GM23338 (cell line): ENCODE measurements at places on chromosomes 3 and 15. TPM values are rescaled to one million over a fixed set of nuclear protein-coding genes. Genes with fewer than 3 reads are reported as not detected.
A peak's percentile ranks its signal among the peaks of the same experiment; 100 is the strongest.

Gene TMCO5A
- not detected in 2 replicates for total RNA-seq

DNA sequence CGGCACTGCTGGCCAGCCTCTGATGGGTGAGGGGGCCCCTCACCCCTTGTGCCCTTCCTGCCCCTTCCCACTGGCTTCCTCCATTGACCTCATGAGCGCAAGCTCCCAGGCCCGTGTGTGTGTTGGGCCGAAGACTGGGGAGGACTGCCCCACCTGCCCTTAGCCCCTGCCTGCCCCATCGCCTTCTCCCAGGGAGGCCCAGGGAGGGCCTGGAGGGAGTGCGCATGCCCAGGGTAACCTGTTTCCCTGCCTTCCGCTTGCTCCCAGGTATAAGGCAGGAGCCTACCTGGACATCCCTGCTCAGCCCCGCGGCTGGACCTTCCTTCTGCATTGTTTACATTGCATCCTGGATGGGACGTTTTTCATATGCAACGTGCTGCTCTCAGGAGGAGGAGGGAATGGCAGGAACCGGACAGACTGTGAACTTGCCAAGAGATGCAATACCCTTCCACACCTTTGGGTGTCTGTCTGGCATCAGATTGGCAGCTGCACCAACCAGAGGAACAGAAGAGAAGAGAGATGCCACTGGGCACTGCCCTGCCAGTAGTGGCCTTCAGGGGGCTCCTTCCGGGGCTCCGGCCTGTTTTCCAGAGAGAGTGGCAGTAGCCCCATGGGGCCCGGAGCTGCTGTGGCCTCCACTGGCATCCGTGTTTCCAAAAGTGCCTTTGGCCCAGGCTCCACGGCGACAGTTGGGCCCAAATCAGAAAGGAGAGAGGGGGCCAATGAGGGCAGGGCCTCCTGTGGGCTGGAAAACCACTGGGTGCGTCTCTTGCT is 8.8 kb downstream of the DLL4 start:
- peaks cover 20% of the 10 kb centered on the region for H3K4me1 ChIP-seq
- no peak overlapping the region for H3K4me3 ChIP-seq
- no peaks in the 10 kb centered on the region for H3K36me3 ChIP-seq
- peaks cover 25% of the 10 kb centered on the region for H3K27me3 ChIP-seq
- peak; percentile 45 for DNase-seq

GRCh38 chr3:26346497-26346896 is 276.1 kb upstream of the LRRC3B start:
- no peaks in the 10 kb centered on the region for H3K27me3 ChIP-seq
- H3K27ac ChIP-seq, result no peak overlapping the region
- H3K4me3 ChIP-seq, result no peak overlapping the region
- no peaks in the 10 kb centered on the region for H3K4me1 ChIP-seq

- DNase-seq, result peak; percentile 80
- H3K36me3 ChIP-seq, result no peaks in the 10 kb centered on the region; the same call in none of the 2 replicates
Observed at GRCh38 chr15:88476635-88477060, 9.1 kb downstream of the MRPS11 start.

GRCh38 chr15:77035584-77035983 is 35.3 kb downstream of the TSPAN3 start:
- no peaks in the 10 kb centered on the region for H3K36me3 ChIP-seq
- no peaks in the 10 kb centered on the region for H3K4me1 ChIP-seq
- H3K27ac ChIP-seq, result no peak overlapping the region
- no peaks in the 10 kb centered on the region for H3K27me3 ChIP-seq
- DNase-seq, result no peak
- no peak overlapping the region for H3K4me3 ChIP-seq

Gene FEZF2
- total RNA-seq, result 0.50 TPM in 1 of 2 replicates, not detected in the other

DNA sequence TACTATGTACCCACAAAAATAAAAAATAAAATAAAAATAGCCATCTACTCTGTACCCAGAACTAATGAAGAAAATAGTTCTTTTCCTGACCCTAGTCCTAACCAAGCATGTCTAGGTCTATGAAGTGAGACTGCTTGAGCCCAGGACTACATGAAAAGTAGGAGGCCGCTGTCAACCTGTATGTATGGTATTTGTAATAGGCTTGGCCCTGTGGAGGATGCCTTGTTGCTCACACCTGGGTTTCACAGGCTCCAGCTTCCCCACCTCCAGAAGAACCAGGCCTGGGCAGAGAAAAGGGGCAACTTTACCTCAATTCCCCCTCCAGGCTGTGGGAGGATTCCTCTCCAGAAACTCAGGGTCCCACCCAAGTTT is 6.8 kb upstream of the PKM start:
- no peak overlapping the region for H3K4me3 ChIP-seq
- peak; percentile 18 for DNase-seq
- no peaks in the 10 kb centered on the region for H3K36me3 ChIP-seq
- peaks cover 9% of the 10 kb centered on the region for H3K4me1 ChIP-seq
- no peaks in the 10 kb centered on the region for H3K27me3 ChIP-seq
- H3K27ac ChIP-seq, result no peak overlapping the region

Gene GOLGA6L4
- total RNA-seq, result 0.76 and 3.8 TPM in 2 replicates

Gene LPP
- total RNA-seq, result 35.2 and 36.2 TPM in 2 replicates

GRCh38 chr3:55579496-55579895 is 92.4 kb upstream of the WNT5A start:
- H3K27ac ChIP-seq, result no peak overlapping the region
- H3K4me1 ChIP-seq, result no peaks in the 10 kb centered on the region
- no peaks in the 10 kb centered on the region for H3K27me3 ChIP-seq

DNA sequence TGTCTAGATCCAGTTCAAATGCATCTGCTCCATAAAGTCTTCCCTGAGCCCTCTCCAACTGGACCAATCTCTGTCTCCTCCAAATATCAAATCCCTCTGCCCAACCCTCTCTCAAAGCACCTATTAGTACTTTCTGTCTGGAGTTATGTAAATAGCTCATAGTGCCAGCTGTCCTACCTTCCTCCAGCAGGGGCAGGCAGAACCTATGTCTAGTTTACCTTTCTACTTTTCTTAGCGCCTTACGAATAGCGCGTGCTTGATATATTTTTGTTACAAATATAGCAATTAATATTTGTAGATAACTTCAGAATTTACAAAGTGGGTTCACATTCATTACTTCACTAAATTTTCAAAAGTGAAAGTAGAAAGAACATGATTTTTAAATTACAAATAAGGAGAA is 14.0 kb upstream of the CCDC80 start:
- no peaks in the 10 kb centered on the region for H3K4me1 ChIP-seq
- H3K27ac ChIP-seq, result no peak overlapping the region
- peak; percentile 56 for DNase-seq
- no peak overlapping the region for H3K4me3 ChIP-seq
- H3K36me3 ChIP-seq, result no peaks in the 10 kb centered on the region

DNA sequence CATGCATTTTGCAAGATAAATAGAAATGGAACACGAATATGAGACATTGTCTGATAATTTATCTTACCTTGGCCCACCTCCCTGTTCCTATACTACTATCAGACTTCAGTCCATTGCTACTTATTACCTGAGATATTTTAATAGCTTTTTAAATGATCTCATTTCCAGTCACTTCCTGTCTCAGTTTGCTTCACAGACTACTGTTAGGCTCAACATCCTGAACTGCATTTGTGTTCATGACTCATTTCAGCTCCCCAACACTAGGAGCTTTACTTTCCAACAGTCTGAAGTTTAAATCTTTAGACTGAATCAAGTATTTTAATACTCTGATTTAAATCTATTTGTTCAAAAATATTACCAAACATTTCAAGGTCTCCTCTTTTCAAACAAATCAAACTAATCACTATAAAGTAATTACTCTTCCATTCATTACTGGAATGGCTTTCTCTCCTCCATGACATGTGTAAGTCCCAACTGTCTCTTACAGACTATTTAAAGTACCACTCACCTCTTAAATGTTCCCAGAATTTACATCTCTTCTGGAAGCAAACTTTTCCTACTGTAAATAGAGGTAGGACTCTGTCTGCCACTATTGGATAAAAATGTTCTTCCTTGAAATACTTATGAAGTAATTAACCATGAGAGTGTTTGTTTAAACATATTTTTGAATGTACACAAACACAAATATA is 1277.6 kb downstream of the ZPLD1 start:
- no peaks in the 10 kb centered on the region for H3K27me3 ChIP-seq
- H3K27ac ChIP-seq, result no peak overlapping the region
- H3K4me3 ChIP-seq, result no peak overlapping the region
- no peaks in the 10 kb centered on the region for H3K4me1 ChIP-seq
- no peaks in the 10 kb centered on the region for H3K36me3 ChIP-seq

Gene SCG5
- 48.1 and 49.2 TPM in 2 replicates for total RNA-seq

Gene CASR
- 0.04 and 0.56 TPM in 2 replicates for total RNA-seq

Gene CD200R1
- total RNA-seq, result 0.12 and 0.28 TPM in 2 replicates

Gene A4GNT
- not detected in 2 replicates for total RNA-seq

Gene GOLGA8J
- not detected in 2 replicates for total RNA-seq

- peak; percentile 59 for DNase-seq
- H3K36me3 ChIP-seq, result no peaks in the 10 kb centered on the region
- H3K4me1 ChIP-seq, result peaks cover 28% of the 10 kb centered on the region; the same call in 1 of the 2 replicates
- H3K4me3 ChIP-seq, result no peak overlapping the region
Observed at GRCh38 chr3:100088735-100089368, 25.4 kb downstream of the FILIP1L start.

DNA sequence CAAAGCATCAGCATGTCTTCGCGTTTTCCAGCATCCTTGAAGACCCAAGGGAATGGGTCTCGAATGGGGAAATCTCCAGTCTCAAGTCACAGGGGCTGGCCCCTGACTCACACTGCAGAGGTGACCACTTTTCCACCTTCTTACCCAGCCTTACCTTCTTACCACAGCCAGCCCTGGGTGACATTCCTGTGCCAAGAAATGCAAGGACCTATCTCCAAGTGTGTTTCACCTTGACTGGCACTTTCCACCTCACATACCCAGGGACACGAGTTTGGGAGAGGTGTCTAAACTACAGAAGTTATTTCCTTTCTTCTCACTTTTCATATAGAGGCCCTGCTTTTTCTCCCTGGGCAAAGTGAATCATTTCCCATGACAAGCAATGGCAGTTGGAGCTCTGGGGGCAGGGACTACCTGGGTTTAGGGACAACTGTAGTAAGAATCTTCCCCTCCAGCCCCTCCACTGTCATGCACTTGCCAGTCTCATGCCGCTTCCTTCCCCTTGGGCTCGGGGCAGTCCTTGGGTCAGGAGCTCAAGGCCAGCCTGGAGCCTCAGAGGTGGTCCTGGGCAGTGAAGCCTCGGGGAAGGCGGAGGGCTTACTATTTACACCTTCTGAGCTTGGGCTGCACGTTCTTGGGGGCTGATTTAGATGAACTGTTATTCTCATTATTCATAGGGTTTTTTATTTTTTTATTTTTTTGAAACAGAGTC is 16.8 kb downstream of the PAQR5 start:
- no peaks in the 10 kb centered on the region; the same call in none of the 2 replicates for H3K4me1 ChIP-seq
- no peak overlapping the region for H3K4me3 ChIP-seq
- no peak for DNase-seq
- H3K27ac ChIP-seq, result no peak overlapping the region
- no peaks in the 10 kb centered on the region for H3K27me3 ChIP-seq
- no peaks in the 10 kb centered on the region for H3K36me3 ChIP-seq

DNA sequence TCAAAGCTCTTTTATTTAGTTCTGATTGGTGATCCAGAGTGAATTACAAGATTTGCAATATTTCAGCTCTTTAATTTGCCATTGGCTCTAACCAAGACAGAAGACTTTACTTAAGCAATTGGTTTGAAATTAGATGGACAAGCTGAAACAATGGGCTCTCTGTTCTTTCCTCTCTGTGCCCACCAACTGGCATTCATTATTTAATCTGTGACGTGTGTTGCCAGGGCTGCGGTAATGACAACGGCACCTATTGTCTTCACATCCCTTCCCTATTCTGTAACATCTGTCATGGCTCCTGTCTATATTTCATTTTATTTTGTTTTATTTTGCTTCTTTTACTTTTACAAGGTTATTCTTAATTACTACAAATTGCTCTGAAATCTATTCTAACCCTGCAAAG is 33.9 kb downstream of the PLD1 start:
- no peak for DNase-seq
- H3K4me1 ChIP-seq, result peaks cover 13% of the 10 kb centered on the region
- H3K27me3 ChIP-seq, result no peaks in the 10 kb centered on the region
- H3K4me3 ChIP-seq, result no peak overlapping the region
- H3K27ac ChIP-seq, result no peak overlapping the region
- no peaks in the 10 kb centered on the region for H3K36me3 ChIP-seq

DNA sequence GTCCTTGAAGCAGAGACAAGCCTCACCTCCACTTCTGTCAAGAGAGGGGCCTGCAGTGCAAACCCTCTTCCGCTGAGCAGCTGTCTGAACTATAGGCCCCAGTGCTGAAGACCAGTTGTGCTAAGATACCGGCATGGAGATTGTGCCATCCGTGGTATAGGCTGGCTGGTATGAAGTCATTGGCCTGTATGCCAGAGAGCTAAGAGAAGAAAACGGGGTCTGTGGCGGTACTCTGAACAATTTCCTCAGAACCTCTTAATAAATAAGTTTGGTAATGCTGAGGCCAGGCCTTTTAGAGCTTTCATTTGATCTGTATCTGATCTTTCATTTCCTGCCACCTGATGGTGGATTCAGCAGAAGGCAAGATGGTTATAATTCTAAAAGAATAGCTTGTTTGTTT is 123.0 kb downstream of the LRIG1 start:
- DNase-seq, result no peak
- peaks cover 30% of the 10 kb centered on the region for H3K36me3 ChIP-seq
- H3K27me3 ChIP-seq, result no peaks in the 10 kb centered on the region
- no peak overlapping the region for H3K4me3 ChIP-seq
- no peaks in the 10 kb centered on the region for H3K4me1 ChIP-seq
- H3K27ac ChIP-seq, result 0 out of 2 replicates have a peak overlapping the region, but pooled peaks have one; percentile 7

Gene LSM3
- total RNA-seq, result 20.1 TPM in 2 replicates

DNA sequence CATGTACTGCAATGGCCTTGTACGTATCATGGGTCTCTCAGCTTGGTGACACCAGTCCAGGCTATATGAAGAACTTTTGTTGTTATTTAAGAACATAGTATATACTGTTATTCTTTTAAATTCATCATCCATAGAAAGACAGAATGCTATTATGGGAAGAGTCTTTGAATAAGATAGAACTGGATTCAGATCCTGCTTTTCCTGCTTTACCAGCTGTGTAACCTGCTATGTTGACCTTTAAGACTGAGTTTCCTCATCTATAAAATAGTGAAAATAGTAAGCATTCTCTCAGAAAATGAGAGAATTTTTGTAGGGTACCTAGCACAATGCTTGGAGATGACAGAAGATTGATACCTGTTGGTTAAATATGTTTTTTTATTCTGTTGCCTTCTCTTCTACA is 204.1 kb upstream of the TBL1XR1 start:
- H3K27ac ChIP-seq, result no peak overlapping the region
- no peaks in the 10 kb centered on the region for H3K27me3 ChIP-seq
- no peaks in the 10 kb centered on the region for H3K36me3 ChIP-seq

DNA sequence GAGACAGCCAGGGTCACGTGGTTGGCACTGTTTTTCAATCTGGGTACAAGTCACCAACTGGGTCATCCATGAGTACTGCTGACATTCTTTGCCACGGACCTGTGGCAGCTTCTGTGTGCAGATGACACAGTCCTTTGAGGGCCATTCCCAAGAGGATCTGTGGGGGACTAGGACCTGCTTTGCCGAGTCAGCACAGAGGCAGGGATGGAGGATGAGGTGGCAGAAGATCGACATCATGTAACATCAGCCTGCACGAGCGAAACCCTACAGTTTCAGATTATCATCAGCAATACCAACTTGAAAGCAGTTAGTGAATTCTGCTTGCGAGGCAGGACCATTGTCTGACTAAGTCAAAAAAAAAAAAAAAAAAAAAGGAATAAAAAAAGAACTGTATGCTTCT is 227.7 kb downstream of the FOXP1 start:
- no peak for DNase-seq
- H3K4me3 ChIP-seq, result no peak overlapping the region
- H3K27ac ChIP-seq, result no peak overlapping the region
- no peaks in the 10 kb centered on the region for H3K27me3 ChIP-seq

- no peak overlapping the region for H3K27ac ChIP-seq
- H3K36me3 ChIP-seq, result 0 out of 2 replicates have a peak, but pooled peaks cover 1% of the 10 kb centered on the region
- no peaks in the 10 kb centered on the region for H3K4me1 ChIP-seq
- no peaks in the 10 kb centered on the region for H3K27me3 ChIP-seq
- DNase-seq, result no peak
Observed at GRCh38 chr15:56168394-56168793, 75.3 kb downstream of the RFX7 start.
